Epithelial cell of esophagus (primary cell): ENCODE measurements at places on chromosomes 6 and 20.
A peak's percentile ranks its signal among the peaks of the same experiment; 100 is the strongest.

DNA sequence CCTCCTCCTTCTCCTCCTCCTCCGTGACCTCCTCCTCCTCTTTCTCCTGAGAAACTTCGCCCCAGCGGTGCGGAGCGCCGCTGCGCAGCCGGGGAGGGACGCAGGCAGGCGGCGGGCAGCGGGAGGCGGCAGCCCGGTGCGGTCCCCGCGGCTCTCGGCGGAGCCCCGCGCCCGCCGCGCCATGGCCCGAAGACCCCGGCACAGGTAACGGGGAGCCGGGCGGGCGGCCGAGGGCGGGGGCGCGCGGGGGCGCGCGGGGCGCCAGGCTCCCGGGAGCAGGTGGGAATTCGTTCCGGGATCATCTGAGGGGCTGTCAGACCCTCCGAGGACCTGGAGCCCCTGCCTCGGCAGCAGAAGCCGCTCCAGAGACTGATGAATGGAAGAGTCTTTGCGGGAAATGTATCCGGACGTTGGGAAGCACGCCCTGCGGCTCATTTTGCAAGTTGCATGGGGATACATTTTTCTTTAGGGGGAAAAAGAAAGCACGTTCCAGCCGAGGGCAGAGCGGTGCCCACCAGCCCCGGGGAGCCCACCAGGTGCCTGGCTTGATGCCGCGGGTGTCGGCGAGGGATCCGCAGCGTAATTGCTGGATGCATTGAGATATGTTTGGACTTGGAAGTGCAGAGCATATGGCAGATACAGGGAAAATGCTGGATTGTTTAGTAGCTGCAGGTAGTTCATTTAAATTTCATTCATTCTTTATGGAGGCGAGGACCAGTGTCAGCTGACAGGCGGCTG is 394 bp downstream of the MYB start:
- DNase-seq = peak; percentile 24

GRCh38 chr6:34022873-34023255 is 123.0 kb downstream of the GRM4 start:
- DNase-seq = no peak

- peak; percentile 88 for DNase-seq
These were observed 105.7 kb upstream of the KCNK16 start for GRCh38 chr6:39428152-39428551.

DNA sequence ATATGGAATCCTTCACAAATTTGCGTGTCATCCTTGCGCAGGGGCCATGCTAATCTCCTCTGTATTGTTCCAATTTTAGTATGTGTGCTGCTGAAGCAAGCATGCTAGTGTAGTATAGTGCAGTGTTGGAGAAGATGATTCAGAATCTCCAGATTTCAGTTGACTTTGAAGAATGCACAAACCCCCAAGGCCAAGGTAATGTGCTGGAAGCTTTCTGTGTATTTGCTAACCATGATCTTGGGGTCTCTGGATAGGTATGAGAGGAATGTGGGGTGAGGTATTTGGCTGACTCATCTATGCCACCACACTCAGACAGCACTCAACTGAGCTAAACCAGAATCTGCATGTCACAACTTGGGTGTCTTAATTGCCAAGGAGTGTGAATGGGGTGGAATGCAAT is 42.6 kb upstream of the DEK start:
- peak; percentile 75 for DNase-seq

DNA sequence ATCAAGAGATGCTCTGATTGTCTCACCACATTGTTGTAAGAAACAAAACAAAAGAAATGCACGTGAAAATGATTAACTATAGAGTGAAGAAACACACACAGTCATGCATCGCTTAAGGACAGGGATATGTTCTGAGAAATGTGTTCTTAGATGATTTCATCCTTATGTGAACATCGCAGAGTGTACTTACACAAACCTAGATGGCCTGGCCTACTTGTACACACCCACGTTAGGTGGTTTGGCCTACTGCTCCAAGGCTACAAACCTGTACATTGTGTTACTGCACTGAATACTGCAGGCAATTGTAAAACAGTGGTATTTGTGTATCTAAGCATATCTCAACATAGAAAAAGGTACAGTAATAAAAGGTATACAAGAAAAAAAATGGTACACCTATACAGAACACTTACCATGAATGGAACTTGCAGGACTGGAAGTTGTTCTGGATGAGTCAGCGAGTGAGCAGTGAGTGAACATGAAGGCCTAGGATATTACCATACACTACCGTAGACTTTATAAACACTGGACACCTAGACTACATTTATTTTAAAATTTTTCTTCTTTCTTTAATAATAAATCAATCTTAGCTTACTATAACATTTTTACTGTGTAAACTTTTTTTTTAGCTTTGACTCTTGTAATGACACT is 48.6 kb downstream of the FKBP5 start:
- peak; percentile 86 for DNase-seq
